ENCODE measurements at places on chromosomes 5 and 9.

GRCh38 chr9:137126786-137127185, 12.2 kb upstream of the GRIN1 start:
- H3K4me3 ChIP-seq: peak overlapping the region; percentile 92
- H3K27ac ChIP-seq: no peak overlapping the region
- peaks cover 22% of the 10 kb centered on the region for H3K4me1 ChIP-seq
- H3K27me3 ChIP-seq: no peaks in the 10 kb centered on the region
- DNase-seq: no peak

DNA sequence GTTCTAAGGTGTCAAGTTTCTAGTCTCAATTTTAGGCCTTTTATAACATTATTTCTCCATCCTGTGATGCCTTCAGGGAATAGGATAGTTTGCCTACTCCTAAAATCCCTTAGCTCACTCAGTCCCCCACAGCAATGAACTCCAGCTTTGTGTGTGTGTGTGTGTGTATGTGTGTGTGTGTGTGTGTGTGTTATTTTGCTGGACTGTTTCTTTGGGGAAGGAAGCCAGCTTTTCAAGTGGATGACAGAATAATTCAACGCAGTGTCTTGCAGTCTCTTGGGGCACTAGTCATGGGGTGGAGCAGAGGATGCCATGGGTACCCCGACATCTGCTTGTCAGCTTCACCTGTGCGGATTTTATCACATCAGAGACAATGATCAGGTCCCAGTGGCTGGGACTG, 262.8 kb upstream of the DAPK1 start:
- no peak overlapping the region for H3K4me3 ChIP-seq
- no peaks in the 10 kb centered on the region for H3K36me3 ChIP-seq
- H3K27me3 ChIP-seq: no peaks in the 10 kb centered on the region
- DNase-seq: no peak
- H3K27ac ChIP-seq: no peak overlapping the region
- no peaks in the 10 kb centered on the region for H3K4me1 ChIP-seq

GRCh38 chr9:92295827-92296258, 2.3 kb upstream of the IARS1 start:
- no peak overlapping the region for H3K4me3 ChIP-seq
- peaks cover 54% of the 10 kb centered on the region for H3K36me3 ChIP-seq
- DNase-seq: peak; percentile 5

GRCh38 chr9:107178293-107178692, 104.8 kb upstream of the RAD23B start:
- H3K36me3 ChIP-seq: no peaks in the 10 kb centered on the region
- H3K27ac ChIP-seq: no peak overlapping the region

DNA sequence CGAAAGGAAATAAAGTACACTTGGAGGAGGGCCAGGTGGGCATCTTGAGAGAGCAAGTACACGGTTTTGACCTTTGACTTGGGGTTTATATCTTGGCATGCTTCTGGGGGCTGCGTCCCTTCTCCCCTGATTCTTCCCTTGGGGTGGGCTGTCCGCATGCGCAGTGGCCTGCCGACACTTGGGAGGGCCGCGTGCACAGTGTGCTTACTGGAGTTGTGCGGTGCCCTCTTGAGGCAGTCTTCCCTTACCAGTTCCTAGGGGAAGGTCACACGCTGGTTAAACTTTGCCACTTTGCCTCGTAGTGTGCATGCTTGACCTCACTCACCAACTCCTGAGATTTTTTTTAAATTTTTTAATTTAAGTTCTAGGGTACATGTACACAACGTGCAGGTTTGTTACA, 4.3 kb upstream of the CLPTM1L start:
- H3K4me3 ChIP-seq: no peak overlapping the region
- no peak overlapping the region for H3K27ac ChIP-seq
- peaks cover 9% of the 10 kb centered on the region for H3K4me1 ChIP-seq

- H3K27ac ChIP-seq: no peak overlapping the region
- no peak for DNase-seq
- no peaks in the 10 kb centered on the region for H3K27me3 ChIP-seq
- H3K36me3 ChIP-seq: no peaks in the 10 kb centered on the region
These were observed 21.3 kb downstream of the PRDM9 start for GRCh38 chr5:23528677-23529076.

DNA sequence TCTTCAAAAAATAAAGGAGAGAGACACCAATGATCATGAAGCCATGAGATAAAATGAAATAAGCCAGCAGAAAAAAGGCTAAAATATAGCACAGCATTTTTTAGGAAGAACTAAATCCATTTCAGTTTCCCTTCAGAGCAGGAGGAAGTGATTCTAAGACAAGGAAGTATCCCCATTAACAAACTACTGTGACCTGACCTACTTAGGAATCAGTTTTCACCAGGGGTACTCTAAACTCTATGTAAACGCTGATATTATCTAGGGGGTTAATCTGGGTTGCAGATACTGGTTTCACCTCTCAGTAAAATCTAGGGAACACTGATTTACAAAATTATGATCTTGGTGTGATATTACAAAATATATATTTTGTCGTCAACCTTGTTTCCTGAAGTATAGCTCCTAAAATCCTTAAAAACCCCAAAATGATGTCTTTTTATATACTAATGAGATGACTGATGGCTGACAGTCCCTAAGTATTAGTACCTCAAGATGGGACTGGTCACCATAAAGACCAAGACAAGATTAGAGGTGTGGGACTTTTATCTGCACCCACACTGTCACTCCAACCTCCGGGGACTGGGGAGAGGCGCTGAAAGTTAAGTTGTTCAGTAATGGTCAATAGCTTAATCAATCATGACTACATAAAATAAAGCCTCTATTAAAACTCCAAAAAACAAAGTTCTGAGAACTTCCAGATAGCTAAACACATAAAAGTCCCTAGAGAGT, 2.9 kb upstream of the FNBP1 start:
- H3K4me1 ChIP-seq: peaks cover 12% of the 10 kb centered on the region
- no peak overlapping the region for H3K27ac ChIP-seq
- peaks cover 4% of the 10 kb centered on the region for H3K36me3 ChIP-seq
- no peak overlapping the region for H3K4me3 ChIP-seq
- H3K27me3 ChIP-seq: no peaks in the 10 kb centered on the region

GRCh38 chr9:95627802-95628201, 111.0 kb upstream of the PTCH1 start:
- H3K27me3 ChIP-seq: no peaks in the 10 kb centered on the region
- no peaks in the 10 kb centered on the region for H3K36me3 ChIP-seq
- no peak overlapping the region for H3K4me3 ChIP-seq
- peak overlapping the region; percentile 28 for H3K27ac ChIP-seq

DNA sequence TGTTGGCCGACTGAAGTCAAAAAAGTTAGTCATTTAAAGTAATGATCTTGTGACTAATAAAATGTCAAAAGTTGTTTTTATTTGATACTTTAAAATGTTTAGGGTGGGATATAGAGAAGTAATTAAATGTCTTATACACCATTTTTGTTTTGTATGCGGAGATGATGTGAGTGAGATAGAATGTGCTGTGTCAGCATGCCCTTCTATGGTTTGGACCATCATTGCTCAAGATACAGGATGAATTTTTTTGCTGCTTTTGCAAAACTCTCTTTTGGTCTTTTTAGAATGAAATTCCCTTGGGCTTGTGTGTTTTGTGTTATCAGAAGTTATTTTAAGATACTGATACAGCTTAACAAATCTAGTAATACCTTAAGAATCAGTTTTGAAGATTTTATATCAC, 12.5 kb downstream of the SRFBP1 start:
- H3K36me3 ChIP-seq: no peaks in the 10 kb centered on the region
- DNase-seq: peak; percentile 49
- no peaks in the 10 kb centered on the region for H3K27me3 ChIP-seq
- no peaks in the 10 kb centered on the region for H3K4me1 ChIP-seq

DNA sequence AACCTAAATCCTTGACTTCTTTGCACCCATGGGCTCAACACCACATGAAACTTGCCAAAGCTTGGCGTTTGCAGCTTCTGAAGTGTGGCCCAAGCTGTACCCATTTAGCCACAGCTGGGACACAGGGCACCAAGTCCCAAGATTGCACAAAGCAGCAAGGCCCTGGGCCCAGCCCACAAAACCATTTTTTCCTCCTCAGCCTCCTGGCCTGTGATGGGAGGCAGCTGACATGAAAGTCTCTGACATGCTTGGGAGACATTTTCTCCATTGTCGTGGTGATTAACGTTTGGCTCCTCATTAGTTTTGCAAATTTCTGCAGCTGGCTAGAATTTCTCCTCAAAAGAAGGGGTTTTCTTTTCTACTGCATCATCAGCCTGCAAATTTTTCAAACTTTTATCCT, 32.0 kb downstream of the ACTL7B start:
- no peaks in the 10 kb centered on the region for H3K27me3 ChIP-seq
- H3K4me3 ChIP-seq: no peak overlapping the region
- H3K4me1 ChIP-seq: no peaks in the 10 kb centered on the region
- H3K36me3 ChIP-seq: no peaks in the 10 kb centered on the region
- no peak overlapping the region for H3K27ac ChIP-seq
- DNase-seq: no peak

DNA sequence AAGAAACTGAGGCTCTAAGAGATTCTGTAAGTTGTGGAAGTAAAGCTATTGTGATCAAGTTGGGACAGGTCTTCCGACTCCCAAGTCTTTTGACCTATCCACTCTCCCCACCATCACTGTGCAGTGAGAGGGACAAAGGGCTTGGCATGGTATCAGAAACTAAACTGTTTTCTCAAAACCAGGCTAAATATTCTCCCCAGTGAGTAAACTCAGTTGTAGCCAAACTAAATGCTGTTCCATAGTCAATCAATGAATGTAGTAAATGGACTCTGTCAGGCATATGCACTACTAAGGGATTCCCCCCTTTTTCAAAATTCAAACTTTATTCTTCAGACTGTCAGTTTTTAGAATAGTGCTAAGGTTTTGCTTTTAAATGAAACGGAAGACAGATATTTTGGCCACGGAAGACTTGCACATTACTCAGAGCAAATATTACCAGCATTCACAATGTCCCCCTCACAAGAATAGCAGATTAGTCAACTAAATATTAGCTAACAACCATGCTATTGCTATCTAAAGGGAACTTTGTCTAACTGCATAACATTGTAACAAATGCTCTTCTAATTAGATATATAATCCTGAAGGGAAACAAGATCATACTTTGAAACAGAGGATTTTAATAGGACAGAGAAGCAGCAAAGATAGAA, 7.1 kb downstream of the PRKAA1 start:
- H3K4me3 ChIP-seq: peak overlapping the region; percentile 15
- H3K36me3 ChIP-seq: peaks cover 4% of the 10 kb centered on the region
- DNase-seq: no peak
- no peaks in the 10 kb centered on the region for H3K27me3 ChIP-seq

- H3K36me3 ChIP-seq: no peaks in the 10 kb centered on the region
- DNase-seq: no peak
- no peak overlapping the region for H3K4me3 ChIP-seq
These were observed 85.4 kb downstream of the KLF4 start for GRCh38 chr9:107404161-107404560.

All from mesenchymal stem cell (in vitro differentiated cells and primary cell).